ENCODE measurements at places on chromosomes 3 and 15. TPM values are rescaled to one million over a fixed set of nuclear protein-coding genes. Genes with fewer than 3 reads are reported as not detected.

ISLR2 gene
- 1.1 TPM for polyA plus RNA-seq

MASP1 gene
- 2.2 TPM for polyA plus RNA-seq

ISLR gene
- polyA plus RNA-seq, result 22.2 TPM

LDHAL6B gene
- not detected for polyA plus RNA-seq

ITIH1 gene
- polyA plus RNA-seq, result 0.37 TPM

SEMA7A gene
- 0.75 TPM for polyA plus RNA-seq

MED12L gene
- 0.09 TPM for polyA plus RNA-seq

GUCA1C gene
- 0.22 TPM for polyA plus RNA-seq

ZPLD1 gene
- 0.03 TPM for polyA plus RNA-seq

CTXN2 gene
- not detected for polyA plus RNA-seq

C2CD4A gene
- polyA plus RNA-seq, result 0.46 TPM

SLCO2A1 gene
- polyA plus RNA-seq, result 6.3 TPM

SPTBN5 gene
- polyA plus RNA-seq, result 0.58 TPM

CCDC80 gene
- polyA plus RNA-seq, result 81.7 TPM

RASL12 gene
- polyA plus RNA-seq, result 21.6 TPM

AGBL1 gene
- polyA plus RNA-seq, result not detected

MOBP gene
- 0.22 TPM for polyA plus RNA-seq
